Endothelial cell (in vitro differentiated cells): ENCODE measurements at places on chromosomes 12 and 14. TPM values are rescaled to one million over a fixed set of nuclear protein-coding genes. Genes with fewer than 3 reads are reported as not detected.

POTEG gene
- not detected for total RNA-seq

AKT1 gene
- 133 TPM for total RNA-seq

CCDC175 gene
- not detected for total RNA-seq

TAS2R14 gene
- 2.0 TPM for total RNA-seq

INHBC gene
- not detected for total RNA-seq

BIN2 gene
- not detected for total RNA-seq

ITGA7 gene
- total RNA-seq = 4.0 TPM

SLC17A8 gene
- not detected for total RNA-seq

DNA sequence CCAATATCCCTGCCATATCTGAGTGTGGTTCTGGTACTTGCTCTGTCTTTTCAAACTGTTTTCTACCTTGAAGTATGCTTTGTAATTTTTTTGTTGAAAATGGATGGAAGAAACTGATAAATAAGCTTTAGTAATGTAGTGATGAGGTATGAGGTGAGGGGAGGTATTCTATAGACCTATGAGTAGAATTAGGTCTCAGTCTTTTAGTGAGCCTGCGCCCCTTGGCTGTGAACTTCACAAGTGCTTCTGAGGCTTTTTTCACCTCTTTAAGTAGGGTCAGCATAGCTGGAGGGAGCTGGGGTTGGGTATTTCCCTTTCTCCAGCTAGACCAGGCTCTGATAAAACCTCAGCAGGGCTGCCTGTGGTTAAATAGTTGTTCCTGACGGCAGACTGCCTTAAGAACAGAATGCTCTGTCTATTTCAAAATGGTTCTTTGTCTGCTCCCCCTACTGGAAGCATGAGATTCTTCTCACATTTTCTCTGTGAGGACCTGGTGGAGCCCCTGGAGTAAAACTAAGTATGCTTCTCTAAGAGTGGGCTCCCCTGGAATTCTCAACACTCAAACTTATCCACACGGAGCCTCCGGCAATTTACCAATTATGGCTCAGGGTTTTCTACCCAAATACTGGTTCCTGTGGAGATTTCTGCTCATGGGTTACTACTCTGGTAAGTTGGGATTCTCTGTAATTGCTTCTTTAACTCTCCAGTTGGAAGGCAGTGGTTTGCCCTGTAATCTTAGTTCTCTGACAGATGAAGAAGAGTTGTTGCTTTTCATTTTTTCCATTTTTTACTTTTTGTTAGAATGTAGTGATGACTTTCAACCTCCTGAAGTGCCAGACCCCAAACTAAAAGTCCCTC is 13.1 kb downstream of the KRT5 start:
- H3K27me3 ChIP-seq = no peaks in the 10 kb centered on the region
- DNase-seq = no peak
- H3K36me3 ChIP-seq = no peaks in the 10 kb centered on the region
- H3K4me3 ChIP-seq = no peak overlapping the region
- no peak overlapping the region for H3K27ac ChIP-seq

GRCh38 chr12:128796439-128797118 is 27.2 kb downstream of the SLC15A4 start:
- H3K27me3 ChIP-seq = peaks cover 5% of the 10 kb centered on the region
- no peak for DNase-seq
- H3K36me3 ChIP-seq = peaks cover 31% of the 10 kb centered on the region
- H3K4me1 ChIP-seq = peaks cover 21% of the 10 kb centered on the region
- H3K4me3 ChIP-seq = no peak overlapping the region

GRCh38 chr12:109558374-109559199 is 14.7 kb downstream of the MMAB start:
- DNase-seq = no peak
- H3K27ac ChIP-seq = no peak overlapping the region
- H3K4me1 ChIP-seq = peaks cover 2% of the 10 kb centered on the region
- H3K27me3 ChIP-seq = peaks cover 12% of the 10 kb centered on the region
- H3K4me3 ChIP-seq = no peak overlapping the region

GRCh38 chr14:95495538-95496025 is 20.9 kb downstream of the SYNE3 start:
- no peaks in the 10 kb centered on the region for H3K36me3 ChIP-seq
- H3K4me1 ChIP-seq = peaks cover 14% of the 10 kb centered on the region
- DNase-seq = no peak
- no peak overlapping the region for H3K4me3 ChIP-seq
- H3K27ac ChIP-seq = no peak overlapping the region
- H3K27me3 ChIP-seq = peaks cover 1% of the 10 kb centered on the region

DNA sequence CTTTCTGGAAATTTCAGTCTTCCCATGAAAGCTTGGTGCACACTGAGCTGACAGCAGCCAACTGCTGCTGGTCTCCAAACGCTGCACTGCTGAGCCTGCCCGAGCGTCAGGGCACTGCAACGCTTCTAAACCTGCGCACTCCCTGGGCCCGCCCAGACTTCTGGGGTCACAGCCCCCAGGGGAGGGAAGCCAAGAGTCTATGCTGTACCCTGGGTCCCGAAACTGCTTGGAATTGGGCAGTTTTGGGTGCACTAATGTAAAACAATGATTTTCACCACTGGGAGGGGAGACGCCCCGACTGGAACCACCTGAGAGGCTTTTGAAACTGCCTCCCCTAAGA is 32.0 kb downstream of the CCDC92 start:
- no peak for DNase-seq
- no peak overlapping the region for H3K4me3 ChIP-seq
- H3K36me3 ChIP-seq = peaks cover 47% of the 10 kb centered on the region
- H3K27me3 ChIP-seq = peaks cover 10% of the 10 kb centered on the region

DNA sequence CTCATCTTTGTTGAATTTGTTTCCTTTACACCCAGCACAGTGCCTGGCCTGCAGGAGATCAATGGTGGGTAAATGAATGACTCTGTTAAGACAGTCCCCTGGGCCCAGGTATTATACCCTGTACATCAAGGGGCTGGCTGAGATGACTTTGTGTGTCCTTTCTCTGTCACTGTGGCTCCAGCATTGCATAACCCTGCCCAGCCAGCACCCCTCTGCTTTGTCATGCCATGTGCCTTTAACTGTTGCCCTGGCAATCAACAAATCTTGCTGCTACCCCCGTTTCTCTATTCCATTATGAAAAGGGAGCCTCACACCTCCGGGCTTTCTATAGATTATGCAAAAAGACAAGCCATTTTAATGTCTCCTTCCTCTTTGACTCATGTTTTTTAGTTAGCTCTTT is 7.6 kb upstream of the FLVCR2 start:
- no peak overlapping the region for H3K27ac ChIP-seq
- peaks cover 14% of the 10 kb centered on the region for H3K27me3 ChIP-seq
- H3K4me1 ChIP-seq = peaks cover 31% of the 10 kb centered on the region
- no peak for DNase-seq
- no peak overlapping the region for H3K4me3 ChIP-seq
- H3K36me3 ChIP-seq = peaks cover 13% of the 10 kb centered on the region

GRCh38 chr12:117643971-117644370 is 282.5 kb upstream of the NOS1 start:
- H3K27me3 ChIP-seq = no peaks in the 10 kb centered on the region
- H3K4me3 ChIP-seq = no peak overlapping the region
- no peak overlapping the region for H3K27ac ChIP-seq
- no peaks in the 10 kb centered on the region for H3K4me1 ChIP-seq

DNA sequence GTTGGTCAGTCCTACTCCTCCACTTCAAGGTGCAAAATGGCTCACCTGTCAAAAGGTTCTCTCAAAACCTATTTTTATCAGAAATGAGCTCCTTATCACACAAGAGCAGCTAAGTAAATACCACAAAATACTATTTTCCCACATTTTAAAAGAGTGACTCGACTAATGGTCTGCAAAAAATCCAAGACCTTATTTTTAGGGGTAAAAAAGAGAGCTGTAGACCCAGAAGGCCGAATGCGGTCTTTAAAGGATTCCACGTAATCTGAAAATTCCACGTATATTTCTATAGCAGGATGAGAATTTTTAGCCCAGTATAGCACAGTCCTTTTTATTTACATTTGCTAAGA is 3.8 kb downstream of the C14orf93 start:
- H3K27ac ChIP-seq = peak overlapping the region; percentile 95
- no peaks in the 10 kb centered on the region for H3K27me3 ChIP-seq
- H3K4me3 ChIP-seq = peak overlapping the region; percentile 98
- H3K4me1 ChIP-seq = peaks cover 16% of the 10 kb centered on the region
- no peak for DNase-seq

DNA sequence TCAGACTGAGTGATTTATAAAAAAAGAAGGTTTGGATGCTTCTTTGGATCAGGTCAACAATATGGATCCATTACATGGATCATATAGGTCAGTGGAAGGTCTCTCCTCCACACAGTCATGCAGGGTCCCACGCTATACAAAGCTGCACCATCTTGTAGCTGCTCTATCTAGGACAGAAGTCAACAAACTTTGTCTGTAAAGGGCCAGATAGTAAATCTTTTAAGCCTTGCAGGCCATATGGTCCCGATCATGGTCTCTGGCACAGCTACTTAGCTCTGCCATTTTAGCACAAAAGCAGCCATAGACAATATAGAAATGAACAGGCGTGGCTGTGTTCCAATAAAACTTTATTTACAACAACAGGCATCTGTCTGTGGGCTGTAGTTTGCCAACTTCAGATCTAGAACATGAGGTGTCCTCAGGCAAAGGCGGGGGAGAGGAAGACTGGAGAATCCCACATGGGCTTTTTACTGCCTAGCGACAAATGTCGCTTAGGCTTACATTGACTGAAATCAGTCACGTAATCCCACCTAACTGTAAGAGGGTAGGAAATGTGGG is 36.7 kb downstream of the TMEM233 start:
- no peak for DNase-seq
- H3K27me3 ChIP-seq = no peaks in the 10 kb centered on the region
- no peak overlapping the region for H3K27ac ChIP-seq
- H3K4me1 ChIP-seq = no peaks in the 10 kb centered on the region

- no peak for DNase-seq
- no peaks in the 10 kb centered on the region for H3K27me3 ChIP-seq
- no peak overlapping the region for H3K4me3 ChIP-seq
- no peaks in the 10 kb centered on the region for H3K36me3 ChIP-seq
- H3K4me1 ChIP-seq = no peaks in the 10 kb centered on the region
Measured at GRCh38 chr12:91732086-91732485, 413.6 kb downstream of the BTG1 start.

GRCh38 chr12:131618303-131618658 is 92.6 kb upstream of the SFSWAP start:
- H3K4me1 ChIP-seq = no peaks in the 10 kb centered on the region
- no peaks in the 10 kb centered on the region for H3K36me3 ChIP-seq
- no peak overlapping the region for H3K27ac ChIP-seq
- H3K4me3 ChIP-seq = no peak overlapping the region
- peaks cover 3% of the 10 kb centered on the region for H3K27me3 ChIP-seq

- H3K4me3 ChIP-seq = no peak overlapping the region
- H3K27me3 ChIP-seq = peaks cover 6% of the 10 kb centered on the region
- H3K4me1 ChIP-seq = peaks cover 4% of the 10 kb centered on the region
- DNase-seq = no peak
- no peak overlapping the region for H3K27ac ChIP-seq
Measured at GRCh38 chr14:87732562-87732961, 260.4 kb downstream of the GALC start.

- no peak for DNase-seq
- no peak overlapping the region for H3K4me3 ChIP-seq
- H3K4me1 ChIP-seq = peaks cover 18% of the 10 kb centered on the region
- peaks cover 5% of the 10 kb centered on the region for H3K27me3 ChIP-seq
- H3K36me3 ChIP-seq = peaks cover 50% of the 10 kb centered on the region
Measured at GRCh38 chr12:56714431-56714929, 10.6 kb downstream of the NACA start.

GRCh38 chr12:95532851-95533250 is 18.4 kb downstream of the USP44 start:
- H3K27me3 ChIP-seq = no peaks in the 10 kb centered on the region
- no peak overlapping the region for H3K27ac ChIP-seq
- no peaks in the 10 kb centered on the region for H3K36me3 ChIP-seq
